ENCODE measurements at places on chromosomes 16 and 17.

DNA sequence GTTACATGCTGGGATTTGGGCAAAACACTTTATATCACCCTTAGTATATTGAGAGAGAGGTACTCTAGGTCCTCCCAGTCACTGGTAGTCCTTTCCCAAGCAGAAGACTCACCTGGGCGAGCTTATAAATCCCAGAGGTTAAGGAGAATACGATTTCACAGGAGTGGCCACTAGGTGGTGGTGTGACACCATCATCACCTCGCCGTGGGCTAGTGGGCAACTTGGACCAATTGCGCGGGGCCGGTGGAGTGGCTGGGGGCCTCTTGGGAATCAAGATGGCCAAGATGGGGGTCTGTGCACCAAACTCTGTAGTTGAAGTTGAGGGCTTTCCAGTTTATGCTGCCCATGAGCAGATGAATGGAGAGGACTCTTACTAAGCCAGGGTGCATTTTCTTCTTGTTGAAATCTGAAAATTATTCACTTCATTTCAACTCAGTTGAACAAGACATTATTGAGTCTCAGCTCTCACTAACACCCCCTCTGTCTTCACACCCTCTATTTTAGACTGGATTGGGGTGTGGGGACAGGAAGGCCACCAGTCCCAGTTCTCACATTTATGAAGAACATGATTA, 38.2 kb upstream of the PIRT start:
- DNase-seq = no peak

DNA sequence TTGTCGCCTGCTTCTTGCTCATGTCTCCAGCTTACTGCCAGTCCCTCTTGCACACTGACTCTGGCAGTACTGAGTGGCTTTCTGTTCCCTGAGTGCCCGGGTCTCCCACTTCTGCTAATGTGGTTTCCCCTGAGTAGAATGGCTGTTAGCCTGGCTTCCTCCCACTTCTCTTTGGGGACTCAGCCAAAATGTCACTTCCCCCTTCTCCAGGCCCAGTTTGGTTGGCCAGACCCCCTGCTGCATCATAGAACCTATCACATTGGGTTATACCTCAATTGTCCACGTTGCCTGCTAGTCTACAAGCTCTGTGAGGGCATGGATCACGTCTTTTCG, 304.4 kb downstream of the HS3ST3B1 start:
- no peak for DNase-seq

DNA sequence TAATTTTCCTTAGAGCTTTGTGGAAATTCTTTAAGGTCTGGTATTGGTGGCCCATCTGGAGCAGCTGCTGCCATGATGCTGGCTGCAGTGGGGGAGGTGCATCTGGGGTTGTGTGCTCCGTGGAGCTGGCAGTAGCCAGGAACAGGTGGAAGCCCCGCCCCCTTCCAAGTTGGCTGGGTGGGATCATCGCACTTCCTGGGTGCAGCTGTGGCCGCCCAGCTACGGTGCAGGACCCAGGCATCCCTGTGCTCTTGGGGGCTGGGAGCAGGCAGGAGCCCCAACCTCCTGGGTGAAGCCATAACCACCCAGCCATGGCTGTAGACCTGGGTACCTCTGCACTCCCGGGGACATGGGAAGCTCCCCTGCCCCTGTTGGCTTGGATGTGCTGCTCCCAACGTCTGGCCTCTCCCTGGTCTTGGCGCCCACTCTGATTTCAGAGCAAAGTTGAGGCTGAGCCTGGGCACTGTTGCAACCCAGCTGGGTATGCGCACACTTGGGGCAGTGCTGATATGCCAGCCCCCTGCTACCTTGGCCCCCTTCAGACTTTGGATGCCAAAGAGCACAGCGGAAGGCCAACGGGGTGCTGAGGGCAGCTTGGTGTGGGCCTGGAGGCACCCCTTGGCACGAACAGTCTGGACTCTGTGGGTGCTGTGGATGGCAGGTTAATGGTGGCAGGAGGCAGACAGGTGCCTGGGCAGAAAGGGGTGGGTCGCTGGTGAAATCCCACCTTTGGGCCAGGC, 145.2 kb downstream of the MYO1D start:
- no peak for DNase-seq

DNA sequence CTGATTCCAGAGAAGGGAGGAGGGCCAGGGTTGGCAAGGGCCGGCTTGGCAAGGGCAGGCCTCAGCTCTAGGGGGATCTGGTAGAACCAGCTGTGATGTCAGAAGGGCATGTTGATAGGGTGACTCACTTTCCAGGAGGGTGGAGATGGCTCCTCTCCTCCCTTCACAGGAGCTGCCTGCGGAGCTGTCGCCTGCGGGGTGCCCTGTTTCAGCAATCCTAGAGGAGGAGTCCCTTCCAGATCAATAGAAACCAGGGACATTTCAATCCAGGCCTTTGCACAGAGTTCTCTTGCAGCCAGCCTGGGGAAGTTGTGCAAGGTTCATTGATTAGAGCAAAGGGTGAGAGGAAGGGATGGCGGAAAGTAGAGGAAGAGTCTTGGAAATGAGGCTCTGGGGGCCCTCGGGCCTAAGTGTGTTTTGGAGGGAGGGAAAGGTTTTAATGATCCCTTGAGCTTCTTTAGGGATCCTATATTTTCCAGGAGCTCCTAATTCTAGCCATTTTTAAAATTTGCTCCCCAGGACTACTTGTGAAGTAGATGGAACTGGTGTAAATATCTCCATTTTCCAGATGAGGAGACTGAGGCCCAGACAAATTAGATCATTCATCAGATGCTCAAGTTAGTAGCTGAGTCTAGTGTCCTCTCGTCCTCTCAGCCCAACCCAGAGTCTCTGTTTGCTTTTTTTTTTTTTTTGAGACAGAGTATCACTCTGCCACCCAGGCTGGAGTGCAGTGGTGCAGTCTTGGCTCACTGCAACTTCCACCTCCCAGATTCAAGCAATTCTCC, 24.8 kb upstream of the CSNK2A2 start:
- DNase-seq = no peak

- no peak for DNase-seq
Observed at GRCh38 chr16:78906135-78906534, 694.4 kb downstream of the MAF start.

DNA sequence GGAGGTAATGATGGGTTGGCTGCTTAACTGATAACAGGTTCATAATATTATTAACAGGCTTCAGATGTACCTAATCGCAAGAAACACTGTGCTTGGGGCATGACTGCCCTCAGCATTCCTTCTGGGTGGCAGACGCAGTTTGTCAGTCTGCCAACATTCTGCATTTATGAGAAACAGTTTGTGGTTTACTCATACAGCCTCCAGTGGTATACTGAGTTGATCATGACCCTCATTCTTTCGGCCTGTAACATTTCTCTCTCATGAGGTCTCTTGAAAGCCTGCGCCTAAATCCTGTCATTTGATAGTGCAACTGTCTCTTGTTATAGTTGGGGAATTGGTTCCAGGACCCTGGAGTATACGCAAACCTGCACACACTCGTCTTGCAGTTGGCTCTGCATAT, 4.9 kb upstream of the RUSF1 start:
- no peak for DNase-seq

- DNase-seq = no peak
Observed at GRCh38 chr16:48102083-48103008, 53.4 kb downstream of the ABCC12 start.

DNA sequence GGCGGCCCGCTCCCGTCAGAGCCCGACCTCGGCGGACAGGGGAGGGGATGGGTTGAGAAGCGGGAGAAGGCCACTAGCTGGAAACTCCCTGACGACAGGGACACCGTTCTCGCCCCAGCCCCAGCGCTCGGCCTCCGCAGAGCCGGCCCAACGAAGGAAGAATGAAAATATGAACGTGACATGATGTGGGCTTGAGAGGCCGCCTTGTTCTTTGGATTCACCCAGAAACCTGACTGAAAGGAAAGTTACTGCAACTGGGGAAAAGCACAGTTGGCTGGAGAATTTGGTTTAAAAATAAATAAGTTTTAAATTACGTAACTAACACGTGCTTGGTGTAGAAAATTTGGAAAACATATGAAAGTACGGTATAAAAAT, 21.1 kb downstream of the NPTX1 start:
- DNase-seq = no peak

DNA sequence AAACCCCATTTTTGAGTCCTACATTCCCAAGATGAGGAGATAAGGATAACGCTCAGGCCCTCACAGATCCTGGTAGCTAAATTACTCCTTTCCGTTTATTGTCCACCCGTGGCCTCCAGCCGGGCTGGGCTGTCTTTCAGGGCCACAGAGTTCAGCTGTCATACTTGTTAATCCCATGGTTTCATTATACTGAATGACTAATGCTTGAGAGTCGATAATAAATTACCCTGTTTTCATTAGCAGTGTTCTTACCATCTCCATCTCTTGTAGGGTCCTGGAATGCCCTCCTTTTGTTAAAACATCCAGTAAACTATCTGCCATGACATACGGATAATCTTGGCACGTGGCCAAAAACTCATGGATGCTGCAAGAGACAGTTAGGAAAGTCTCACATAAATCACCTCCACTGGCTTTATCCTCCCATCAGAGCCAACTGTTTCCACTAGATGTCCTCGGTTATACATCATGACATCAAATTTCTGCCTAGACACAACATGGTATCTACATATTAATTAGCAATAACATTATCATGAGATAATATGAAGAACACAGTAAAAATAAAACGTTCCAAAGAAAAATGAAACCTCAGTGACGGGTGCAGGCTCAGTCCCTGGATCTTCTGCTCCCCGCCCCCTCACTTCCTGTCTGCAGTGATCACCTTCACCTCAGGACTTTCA, 45.3 kb downstream of the BRD7 start:
- no peak for DNase-seq

DNA sequence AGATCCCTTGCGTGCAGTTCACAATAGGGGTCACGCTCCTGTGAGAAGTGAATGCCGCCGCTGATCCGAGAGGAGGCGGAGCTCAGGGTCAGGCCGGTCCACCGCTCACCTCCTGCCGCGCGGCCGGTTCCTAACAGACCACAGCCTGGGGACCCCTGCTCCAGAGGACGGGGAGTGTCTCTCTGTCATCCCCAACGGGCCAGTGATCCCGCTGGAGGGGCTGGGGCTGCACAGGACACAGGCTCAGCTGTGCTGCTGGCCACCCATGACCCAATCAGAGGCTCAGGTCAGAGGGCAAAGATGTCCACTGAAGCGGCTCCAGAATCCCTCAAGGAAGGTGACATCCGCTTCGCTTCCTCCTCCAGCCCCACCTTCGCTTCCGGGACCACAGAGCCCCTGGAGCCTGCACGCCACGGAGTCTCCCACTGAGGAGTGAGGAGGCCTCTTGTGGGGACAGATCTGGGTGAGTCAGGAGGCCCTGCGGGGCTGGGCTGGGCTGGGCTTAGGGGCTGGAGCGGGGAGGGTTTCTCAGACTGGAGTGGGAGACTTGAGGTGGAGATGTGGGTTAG, 115.4 kb downstream of the METRNL start:
- DNase-seq = no peak

DNA sequence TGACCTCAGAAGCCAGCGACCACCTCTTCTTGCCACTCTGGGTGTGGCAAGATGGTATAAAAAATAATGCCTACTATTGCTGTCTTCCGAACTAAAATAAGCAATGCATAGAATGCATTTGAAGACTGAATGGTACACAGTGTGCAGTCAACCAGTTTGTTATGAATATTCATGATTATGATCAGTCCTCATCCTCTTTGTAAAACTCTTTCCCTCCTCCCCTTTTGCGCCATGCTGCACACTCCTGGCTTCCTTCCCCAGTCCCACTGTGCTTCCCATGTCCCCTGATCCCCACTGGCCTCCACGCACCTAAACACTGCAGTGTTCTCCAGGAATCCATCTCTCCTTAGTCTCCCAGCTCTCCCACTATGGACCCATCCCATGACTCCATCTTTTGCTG, 348.0 kb downstream of the SOX9 start:
- DNase-seq = no peak

DNA sequence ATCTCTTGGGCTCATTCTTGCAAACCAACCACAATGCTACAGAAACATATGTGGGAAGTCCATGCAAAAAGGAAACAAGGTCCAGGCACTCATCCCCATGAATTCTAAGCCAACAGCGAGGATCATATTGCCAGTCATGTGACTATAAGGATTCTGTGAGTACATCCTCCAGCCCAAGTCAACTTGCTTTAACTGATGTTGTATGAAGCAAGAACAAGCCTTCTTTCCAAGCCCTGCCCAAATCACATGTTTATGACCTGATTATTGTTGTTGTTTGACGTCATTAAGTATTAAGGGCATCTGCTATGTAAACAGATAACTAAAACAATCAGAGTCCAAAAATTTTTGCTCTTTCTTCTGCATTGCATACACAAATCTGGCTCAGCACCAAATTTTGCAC, 78.2 kb upstream of the MON1B start:
- no peak for DNase-seq

DNA sequence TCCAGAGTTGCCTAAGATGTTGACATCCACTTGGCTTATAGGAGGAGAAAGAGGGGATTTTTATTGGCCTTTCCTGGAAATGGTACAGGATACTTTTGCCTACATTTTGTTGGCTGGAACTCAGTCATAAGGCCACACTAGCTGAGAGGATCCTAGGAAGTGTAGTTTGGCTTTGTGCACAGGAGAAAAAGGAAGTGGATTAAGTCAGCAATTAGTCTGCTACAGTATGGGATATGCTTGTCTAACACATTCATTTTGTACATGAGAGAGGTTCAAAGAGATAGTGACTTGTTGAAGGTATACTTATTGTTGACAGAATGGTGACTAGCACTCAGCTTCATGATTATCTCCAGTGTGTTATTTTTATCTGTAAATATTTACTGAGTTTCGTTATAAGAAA, 10.3 kb downstream of the UTP18 start:
- DNase-seq = no peak

- DNase-seq = no peak
Observed at GRCh38 chr17:51185763-51186332, 19.6 kb downstream of the NME2 start.

GRCh38 chr17:64385187-64386083, 5.2 kb downstream of the PECAM1 start:
- DNase-seq = peak; percentile 80

DNA sequence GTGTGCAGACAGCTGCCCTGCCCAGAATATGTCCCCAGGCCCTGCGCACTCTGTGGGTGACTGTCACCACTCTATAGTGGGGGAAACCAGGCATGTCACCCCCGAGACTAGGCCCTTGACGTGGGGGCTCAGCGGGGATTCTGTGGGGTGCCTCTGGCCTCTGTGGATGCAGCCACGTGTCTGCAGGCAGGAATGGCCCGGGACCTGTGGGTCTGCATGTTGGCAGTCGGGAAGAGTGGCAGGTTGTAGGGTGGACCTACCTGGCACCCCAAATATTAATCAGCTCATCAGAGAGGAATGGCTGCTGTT, 954 bp downstream of the IL32 start:
- no peak for DNase-seq

GRCh38 chr17:12256380-12256995, 235.8 kb downstream of the MAP2K4 start:
- DNase-seq = no peak

- DNase-seq = no peak
Observed at GRCh38 chr17:67044016-67044772, at the start of gene CACNG1. TSS of gene CACNG1 (plus strand) at chr17:67044554. CDS start at chr17:67044661, 107 bp downstream.
